Fibroblast of the aortic adventitia (primary cell): ENCODE measurements at places on chromosomes 7 and 10.

DNA sequence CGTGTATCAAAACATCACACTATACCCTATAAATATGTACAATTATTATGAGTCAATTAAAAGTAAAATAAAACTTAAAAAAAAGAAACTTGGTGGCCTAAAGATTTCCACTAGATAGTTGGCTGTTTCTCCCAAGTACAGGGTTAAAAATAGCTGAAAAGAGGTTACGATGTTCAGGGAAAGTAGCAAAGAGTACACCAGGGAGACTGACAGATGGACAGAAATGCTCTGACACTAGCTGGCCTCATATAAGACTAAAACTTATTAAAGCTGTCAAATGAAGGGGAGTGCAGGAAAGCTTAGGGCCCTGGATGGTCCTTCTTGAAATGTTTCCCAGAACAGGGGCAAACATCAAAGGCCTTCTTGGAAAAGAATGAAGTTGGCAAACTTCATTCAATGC, 51.3 kb downstream of the TCAF1 start:
- DNase-seq: no peak

DNA sequence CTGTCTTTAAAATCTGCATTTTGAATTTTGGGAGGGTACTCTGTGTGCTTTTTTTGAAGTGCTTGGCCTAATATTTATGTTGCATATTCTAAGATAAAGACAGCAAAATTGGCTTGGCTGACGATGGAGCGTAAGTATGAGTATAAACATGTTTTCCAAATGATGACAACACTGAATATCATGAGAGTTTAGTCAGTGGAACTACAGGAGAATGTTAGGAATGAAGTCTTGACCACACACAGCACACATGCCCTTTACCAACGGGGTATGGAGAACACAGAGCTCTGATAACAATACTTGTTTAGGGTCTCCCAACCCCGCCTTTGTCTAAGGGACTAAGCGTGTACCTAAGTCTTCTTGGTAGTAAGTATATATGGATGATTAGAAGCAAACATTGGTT, 253.9 kb upstream of the FZD8 start:
- DNase-seq: peak; percentile 86

DNA sequence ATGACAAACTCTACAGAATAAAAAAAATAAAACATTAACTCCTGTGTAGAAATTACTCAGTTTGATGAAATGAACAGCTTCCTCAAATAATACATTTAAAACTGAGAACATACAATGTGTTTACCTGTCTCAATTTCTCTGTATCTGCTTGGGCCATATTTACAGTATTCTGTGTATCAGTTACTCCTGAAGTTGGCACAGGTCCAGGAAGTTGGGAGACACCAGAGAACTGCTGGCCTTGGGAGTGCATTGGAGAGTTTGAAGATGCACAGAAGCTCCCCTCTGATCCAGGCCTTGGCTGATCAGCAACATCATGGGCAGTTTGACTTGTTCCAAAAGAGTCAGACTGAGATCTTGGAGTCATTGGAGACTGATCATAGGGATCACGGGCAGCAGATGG, 155.1 kb downstream of the GALNT11 start:
- DNase-seq: peak; percentile 16

- DNase-seq: no peak
Observed at GRCh38 chr10:79937701-79938151, 11.2 kb downstream of the SFTPD start.

DNA sequence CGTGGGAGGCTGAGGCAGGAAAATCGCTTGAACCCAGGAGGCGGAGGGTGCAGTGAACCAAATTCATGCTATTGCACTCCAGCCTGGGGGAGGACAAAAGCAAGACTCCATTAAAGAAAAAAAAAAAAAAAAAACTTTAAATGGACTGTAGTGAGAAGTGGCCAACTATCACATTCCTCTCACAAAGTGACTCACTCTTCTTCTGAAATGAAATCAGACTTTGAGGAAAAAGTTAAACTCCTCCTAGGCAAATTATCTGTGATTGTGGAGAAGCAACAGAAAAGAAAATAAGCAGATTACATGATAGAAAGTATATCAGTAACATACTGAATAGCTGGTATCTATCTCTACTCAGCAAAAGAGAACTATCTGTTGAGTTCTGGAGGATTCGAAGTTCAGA, 234.3 kb upstream of the PHF14 start:
- no peak for DNase-seq

- peak; percentile 94 for DNase-seq
Observed at GRCh38 chr7:44678471-44679179, 70.0 kb upstream of the ZMIZ2 start.

DNA sequence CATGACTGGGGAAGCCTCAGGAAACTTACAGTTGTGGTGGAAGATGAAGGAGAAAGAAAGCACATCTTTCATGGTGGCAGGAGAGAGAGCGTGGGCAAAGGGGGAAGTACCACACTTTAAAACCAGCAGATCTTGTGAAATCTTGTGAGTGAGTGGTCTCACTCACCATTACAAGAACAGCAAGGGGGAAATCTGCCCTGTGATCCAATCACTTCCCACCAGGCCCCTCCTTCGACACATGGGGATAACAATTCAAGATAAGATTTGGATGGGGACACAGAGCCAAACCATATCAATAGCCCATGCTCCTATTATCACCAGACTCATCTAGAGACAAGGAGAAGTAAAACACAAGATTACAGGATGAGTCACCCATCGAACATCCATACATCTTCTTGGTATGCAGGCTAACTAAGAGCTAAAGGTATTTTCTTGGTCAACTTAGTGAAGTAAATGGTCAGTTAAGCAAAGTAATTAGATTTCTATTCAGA, 55.3 kb upstream of the YAE1 start:
- peak; percentile 38 for DNase-seq

GRCh38 chr10:30980951-30981616, 50.6 kb downstream of the ZNF438 start:
- DNase-seq: peak; percentile 91

DNA sequence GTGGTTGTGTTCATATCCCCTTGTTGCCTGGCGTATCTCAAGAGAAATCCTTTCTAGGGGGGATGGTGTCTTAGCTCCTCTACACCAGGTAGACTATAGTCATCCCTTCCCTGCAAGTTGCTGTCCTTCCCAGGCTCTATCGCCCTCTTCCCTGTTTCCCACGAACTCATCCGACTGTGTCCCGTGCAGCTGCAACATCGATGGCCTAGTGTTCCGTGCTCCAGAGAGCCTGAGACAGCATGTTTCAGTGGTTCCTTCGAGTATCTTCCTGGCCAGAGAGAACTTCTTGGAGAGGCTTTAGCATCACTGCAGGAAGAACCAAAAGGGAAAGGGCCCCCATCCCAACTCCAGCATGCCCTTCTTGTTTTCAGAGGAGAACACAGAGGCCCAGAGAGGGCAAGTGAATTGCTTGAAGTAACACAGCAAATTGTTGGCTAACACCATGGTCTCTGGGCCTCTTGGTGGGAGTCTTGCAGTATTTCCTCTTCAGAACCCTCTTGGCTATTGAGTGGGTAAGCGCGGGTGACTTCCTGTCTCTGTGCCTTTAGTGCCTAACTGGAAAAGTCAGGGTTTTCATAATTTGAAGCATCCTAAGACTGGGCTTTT, 162.9 kb downstream of the RGS10 start:
- DNase-seq: no peak

GRCh38 chr10:34802692-34803091, 12.4 kb downstream of the PARD3 start:
- DNase-seq: no peak

DNA sequence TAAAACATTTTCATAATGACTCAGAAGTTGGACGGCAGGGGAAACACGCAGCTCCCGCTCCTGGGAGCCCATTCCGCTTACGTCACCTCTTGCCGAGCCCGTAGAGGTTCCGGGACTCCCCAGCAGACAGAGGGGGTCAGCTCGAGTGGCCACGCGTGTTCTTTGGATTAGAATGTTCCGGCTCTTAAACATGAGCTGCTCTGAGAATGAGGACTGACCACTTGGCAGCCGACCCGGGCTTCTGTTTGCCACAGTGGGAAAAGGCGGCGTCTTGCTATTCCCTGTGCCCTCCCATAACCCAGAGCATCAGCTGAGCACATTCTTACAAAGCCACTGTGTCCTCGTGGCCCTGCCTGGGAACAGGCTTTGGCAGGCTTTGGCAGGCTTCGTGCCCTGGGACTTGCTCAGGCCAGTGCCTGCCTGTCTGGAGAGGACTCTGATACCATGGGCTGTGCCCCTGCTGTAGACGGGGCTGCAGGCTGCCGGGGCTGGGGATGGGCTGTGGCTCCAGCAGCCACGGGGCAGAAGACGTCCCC, 40.1 kb downstream of the PFKP start:
- DNase-seq: peak; percentile 99

DNA sequence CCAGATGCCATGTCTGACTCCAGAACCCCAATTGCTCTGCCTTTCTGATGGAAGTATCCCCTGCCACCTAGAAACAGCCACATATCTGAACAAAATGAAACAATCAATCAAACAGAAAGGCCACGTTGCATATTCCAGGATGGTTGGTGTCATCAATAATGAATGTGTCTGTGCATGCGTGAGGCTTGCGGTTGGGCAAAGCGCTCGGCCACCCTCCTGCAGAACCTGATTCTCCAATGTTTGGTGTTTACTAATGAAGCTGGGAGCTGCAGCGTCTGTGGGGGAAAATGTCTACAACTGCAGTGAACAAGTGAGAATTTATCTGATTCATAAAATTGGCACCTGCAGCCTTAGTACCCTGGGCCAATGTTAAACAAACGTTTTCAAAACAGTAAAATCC, 121.2 kb upstream of the ADARB2 start:
- no peak for DNase-seq

- no peak for DNase-seq
Observed at GRCh38 chr7:99489235-99489634, 10.8 kb downstream of the ZNF394 start.

DNA sequence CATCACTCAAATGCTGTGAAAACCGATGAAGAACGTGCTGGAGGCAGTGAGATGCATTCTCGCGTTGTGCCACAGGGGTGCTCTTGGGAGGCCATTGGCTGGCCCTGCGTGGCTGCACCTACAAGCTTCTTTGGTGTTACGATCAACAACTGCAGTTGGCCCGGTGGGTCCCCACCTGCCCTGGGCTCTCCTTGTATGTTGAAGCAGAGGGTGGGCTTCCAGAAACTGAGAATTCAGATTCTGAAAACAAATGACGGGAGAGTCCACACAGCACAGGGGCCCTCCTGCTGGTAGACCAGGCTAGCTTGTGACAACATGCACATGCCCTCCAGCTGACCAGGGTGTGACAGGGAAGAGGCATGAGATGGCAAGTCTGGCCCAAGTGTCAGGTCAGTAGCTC, 23.7 kb upstream of the DDC start:
- no peak for DNase-seq

DNA sequence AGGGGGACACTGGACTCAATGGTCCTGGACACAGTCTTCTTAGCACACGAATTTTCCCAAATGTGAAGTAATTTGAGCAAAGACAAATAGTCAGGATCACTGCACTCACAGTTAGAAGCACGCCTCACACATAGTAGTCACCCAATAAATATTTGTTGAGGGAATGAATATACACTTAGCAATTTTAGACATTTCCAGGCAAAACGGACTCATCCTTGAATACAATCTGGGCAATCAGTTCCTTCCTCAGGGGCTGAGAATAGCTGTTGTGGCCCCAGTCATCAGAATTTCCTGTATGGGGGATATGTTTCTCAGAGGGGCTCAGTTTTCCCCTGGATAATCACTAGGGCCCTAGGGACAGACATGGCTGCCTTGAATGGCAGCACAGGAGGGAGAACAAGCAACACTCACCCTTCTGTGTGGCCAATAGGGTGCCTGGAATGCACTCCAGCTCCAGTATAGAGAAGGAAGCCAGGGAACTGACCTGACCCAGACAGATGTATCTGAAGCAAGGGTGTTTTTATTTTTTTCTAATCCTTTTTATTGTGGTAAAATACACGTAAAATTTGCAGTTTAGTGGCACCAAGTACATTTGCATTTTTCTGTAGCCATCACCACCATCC, 282.7 kb upstream of the ZNF32 start:
- peak; percentile 68 for DNase-seq

DNA sequence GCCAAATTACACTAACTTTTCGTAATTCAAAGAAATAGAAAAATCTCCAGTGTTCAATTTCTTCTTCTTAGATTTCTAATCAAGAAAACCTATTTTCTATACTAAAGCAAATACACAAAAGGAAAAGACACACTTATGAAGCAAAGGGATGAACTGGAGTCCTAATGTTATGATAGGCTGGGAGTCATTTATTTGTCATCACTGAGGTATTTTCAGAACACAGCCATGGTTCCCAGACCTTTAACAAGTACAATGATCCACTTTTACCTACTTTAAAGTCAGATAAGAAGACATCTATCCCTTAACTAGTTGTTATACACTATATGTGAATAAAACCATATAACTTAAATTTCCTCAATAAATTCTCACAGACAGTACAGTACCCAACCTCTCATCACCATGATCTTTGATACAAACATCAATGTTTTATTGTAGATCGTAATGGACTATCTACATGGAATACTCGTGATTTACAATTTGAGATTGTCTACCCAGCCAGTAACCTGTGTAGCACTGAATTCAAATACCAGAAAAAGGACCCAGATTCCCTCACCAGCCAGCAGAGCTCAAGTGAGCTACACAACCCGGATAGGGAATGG, 12.5 kb downstream of the ASNS start:
- no peak for DNase-seq

DNA sequence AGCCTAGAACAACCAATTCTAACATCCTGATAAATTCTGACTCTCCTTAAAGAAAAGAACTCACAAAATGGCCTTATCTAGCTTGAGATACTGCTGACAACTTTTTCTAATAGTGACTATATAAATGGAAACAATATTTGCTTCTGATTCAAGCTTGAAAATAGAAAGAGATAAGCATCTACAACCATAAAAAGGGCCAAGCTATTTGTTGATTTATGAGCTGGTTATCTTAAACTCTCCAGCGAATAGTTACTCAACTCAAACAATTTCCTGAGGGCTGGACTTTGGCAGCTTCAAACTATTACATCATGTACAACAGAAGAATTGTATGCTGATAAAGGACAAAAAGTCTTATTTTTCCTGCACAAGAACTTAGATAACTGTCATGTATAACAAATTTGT, 4.6 kb downstream of the USP54 start:
- peak; percentile 96 for DNase-seq

GRCh38 chr7:80905334-80905733, 13.5 kb downstream of the SEMA3C start:
- DNase-seq: no peak
